Lung microvascular endothelial cell (primary cell): ENCODE measurements at places on chromosomes 12 and 14. TPM values are rescaled to one million over a fixed set of nuclear protein-coding genes. Genes with fewer than 3 reads are reported as not detected.

NFE2 gene
- total RNA-seq = not detected in 2 replicates

C14orf132 gene
- 1.3 and 3.8 TPM in 2 replicates for total RNA-seq

IL31 gene
- total RNA-seq = not detected in 2 replicates

SINHCAF gene
- total RNA-seq = 37.5 and 47.6 TPM in 2 replicates

LTA4H gene
- 47.2 and 56.0 TPM in 2 replicates for total RNA-seq

KRT6B gene
- not detected in 2 replicates for total RNA-seq

DNAJC22 gene
- 0.40 and 0.87 TPM in 2 replicates for total RNA-seq

BIN2 gene
- not detected in 2 replicates for total RNA-seq

SERPINA5 gene
- under 0.01 and 0.22 TPM in 2 replicates for total RNA-seq

CPM gene
- under 0.01 and 0.44 TPM in 2 replicates for total RNA-seq

AVPR1A gene
- total RNA-seq = not detected in 2 replicates

MDGA2 gene
- not detected in 2 replicates for total RNA-seq

CLEC1A gene
- 12.5 and 14.4 TPM in 2 replicates for total RNA-seq

DNAH10 gene
- total RNA-seq = not detected in 2 replicates

TESPA1 gene
- not detected in 2 replicates for total RNA-seq

AKAP5 gene
- 0.20 and 0.22 TPM in 2 replicates for total RNA-seq

NRL gene
- total RNA-seq = 1.1 and 1.6 TPM in 2 replicates

SYCP3 gene
- total RNA-seq = under 0.01 TPM in 1 of 2 replicates, not detected in the other

- DNase-seq = peak; percentile 70
Observed at GRCh38 chr12:113424915-113425823, 3.0 kb downstream of the SDSL start.

GRCh38 chr12:90990611-90991010 lies 14.2 kb downstream of the EPYC start:
- no peak for DNase-seq

GRCh38 chr12:121949648-121950397 lies 31.4 kb downstream of the CFAP251 start:
- no peak for DNase-seq

DNA sequence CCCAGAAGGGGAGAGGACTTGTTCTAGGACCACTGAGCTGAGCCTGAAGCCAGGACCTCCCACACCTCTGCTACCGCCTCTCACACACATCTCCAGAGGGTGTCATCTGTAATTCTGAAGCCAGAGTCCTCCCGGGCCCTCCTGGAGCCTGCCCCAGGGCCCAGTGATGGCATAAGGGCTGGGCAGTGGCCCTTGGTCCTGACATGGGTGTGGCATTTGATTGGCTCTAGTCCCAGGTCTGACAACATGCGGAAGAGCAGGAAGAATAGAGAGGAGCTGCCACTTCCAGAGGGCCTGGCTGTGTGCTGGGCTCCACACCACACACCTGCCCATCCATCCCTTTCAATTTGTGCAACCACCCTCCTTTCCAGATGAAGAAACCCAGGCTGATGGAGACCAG lies 144.3 kb upstream of the GSC start:
- no peak for DNase-seq

DNA sequence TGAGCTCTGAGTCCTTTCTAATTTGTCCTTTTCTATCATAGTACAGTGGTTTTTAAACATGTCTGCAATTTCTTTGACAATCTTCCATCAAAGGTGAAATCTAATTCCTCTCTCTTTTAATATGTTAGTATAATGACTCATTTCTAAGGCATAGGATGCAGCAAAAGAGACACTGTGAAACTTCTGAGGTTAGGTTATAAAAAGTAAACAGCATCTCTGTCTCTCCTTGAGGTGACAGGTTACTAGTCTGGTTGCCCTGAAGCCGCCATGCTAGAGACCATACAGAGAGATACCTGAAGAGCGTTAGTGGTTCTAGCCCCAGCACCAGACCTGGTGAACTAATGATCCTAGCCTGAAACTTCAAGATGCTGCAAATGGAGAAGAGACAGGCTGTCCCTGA lies 114.3 kb downstream of the PPM1A start:
- DNase-seq = no peak

- no peak for DNase-seq
Observed at GRCh38 chr12:52398176-52398575, 8.0 kb downstream of the KRT82 start.

GRCh38 chr12:12715459-12716150 lies 1.6 kb upstream of the CDKN1B start:
- peak; percentile 19 for DNase-seq

- no peak for DNase-seq
Observed at GRCh38 chr12:100215209-100215608, 14.6 kb downstream of the ACTR6 start.

- no peak for DNase-seq
Observed at GRCh38 chr14:28102814-28103213, 663.8 kb upstream of the FOXG1 start.

GRCh38 chr14:33914676-33915516 lies 36.0 kb downstream of the EGLN3 start:
- DNase-seq = peak; percentile 23

DNA sequence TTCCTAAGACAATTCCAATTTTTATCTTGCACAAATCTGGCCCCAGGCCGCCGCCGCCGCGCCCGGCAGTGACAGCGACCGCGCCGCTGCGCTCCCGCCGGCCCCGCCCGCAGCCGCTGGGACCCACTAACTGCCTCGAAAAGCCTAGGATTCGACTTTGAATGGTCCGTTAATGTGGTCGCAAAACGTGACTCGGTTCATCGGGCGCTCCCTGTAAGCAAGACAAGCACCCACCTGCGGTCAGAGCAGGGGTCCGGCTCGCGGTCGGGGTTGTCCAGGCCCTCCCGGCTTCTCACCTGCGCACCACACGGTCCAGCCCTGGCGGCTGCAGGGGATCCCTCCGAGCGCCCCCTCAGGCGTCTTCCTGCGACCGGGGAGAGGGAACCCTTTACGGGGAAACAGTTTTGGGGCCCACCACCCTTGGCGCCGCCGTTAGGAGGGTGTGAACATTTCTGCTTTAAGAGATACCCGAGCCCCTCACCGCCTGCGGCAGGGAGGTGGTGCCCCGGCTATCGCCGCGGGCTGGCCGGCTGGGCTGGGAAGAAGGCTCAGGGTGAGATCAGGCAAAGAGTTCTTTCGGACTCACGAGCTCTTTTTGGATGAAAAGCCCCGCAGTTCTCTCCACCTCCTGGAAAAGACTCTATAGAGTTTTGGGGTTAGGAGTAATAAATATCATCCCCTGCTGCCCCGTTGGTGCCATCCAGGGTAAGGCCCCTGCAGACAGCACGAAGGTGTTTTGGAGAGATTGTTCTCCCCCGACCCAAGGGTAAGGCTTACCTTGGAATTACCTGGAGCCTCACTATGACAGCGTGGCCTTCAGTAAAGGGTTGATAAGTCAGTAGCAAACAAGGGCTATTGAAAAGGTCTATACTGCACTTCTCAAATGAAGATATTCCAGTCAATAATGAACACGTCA lies 13.6 kb upstream of the FOXJ2 start:
- no peak for DNase-seq

GRCh38 chr14:37143475-37143874 lies 28.9 kb downstream of the SLC25A21 start:
- DNase-seq = no peak

DNA sequence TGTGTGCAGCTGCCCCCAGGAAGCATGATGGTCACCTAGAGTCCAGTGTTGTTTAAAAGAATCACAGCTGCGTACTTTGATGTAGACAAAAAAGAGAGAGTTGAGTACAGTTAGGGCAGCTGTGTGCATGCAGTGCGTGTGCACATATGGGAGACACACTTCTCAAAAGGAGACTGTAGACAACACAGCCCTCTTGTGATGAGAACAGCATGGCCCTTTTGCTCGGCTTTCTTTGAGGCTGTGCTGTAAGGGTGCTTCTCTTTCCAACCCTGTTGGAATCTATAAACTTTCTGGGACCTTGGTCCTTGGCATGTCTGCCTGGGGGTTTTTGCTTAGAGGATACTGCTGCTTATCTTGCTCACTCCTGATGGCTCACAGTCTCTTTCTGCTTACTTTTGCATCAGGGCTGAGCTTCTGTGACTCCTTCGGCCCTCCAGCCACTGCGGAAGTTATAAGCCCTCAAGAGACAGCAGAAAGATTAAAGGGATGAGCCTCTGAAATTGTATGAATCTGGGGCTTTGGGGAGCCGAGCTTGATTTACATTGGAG lies 102.9 kb downstream of the DYRK2 start:
- no peak for DNase-seq

- no peak for DNase-seq
Observed at GRCh38 chr12:121237415-121237814, 27.5 kb downstream of the P2RX4 start.

DNA sequence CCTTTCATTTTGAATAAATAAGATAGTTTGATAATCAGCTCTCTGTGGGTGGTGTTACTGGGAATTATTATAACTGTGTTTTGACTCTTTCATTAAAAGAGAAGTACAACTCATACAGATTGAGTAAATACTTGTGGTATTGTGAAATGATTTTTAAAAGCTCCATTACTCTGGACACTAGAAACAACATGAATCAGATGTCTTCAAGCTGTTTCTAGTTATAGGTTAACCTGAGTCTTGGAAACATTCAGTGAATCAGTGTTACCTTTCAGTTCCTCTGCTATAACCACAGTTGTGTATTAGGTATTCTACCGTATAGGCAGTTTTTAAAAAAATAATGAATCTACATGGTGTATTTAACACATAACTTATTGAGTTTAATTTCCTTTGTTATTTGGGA lies 128.4 kb upstream of the SSTR1 start:
- no peak for DNase-seq

GRCh38 chr12:32273063-32273522 lies 126.3 kb upstream of the FGD4 start:
- peak; percentile 28 for DNase-seq

DNA sequence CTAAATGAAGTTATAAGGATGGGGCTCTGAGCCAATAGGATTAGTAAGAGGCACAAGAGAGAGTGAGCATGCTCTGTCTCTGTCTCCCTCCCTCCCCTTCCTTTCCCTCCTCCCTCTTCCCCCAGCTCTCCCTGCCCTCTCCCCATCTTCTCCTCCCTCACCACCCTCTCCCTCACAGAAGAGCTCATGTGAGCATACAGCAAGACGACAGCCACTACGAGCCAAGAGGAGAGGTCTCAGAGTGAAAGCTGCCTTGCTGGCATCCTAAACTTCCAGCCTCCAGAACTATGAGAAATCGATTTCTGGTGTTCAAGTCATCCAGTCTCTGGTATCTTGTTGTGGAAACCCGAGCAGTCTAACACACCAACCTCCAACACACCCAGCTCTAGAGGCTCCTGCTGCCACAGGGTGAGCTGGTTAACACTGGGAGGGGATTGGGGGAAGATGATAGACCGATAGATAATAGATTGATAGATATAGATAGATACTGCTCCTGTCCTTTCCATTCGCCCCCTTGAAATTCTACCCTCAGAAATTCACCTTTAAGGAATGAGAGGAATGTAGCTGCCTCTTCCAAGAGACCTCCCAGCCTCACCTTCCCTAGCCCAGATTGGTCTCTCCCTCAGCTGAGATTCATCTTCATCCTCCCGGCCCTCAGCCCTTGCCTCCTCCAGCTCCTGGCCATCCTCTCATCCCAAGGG lies 25.8 kb upstream of the ACTN1 start:
- no peak for DNase-seq

- DNase-seq = no peak
Observed at GRCh38 chr14:67491285-67491684, 2.8 kb upstream of the TMEM229B start.

GRCh38 chr14:101065246-101065645 lies 161.7 kb upstream of the RTL1 start:
- DNase-seq = no peak
